T47D (cell line): ENCODE measurements at places on chromosomes 6 and 20.

- no peak for DNase-seq
These were observed 15.4 kb upstream of the TCF21 start for GRCh38 chr6:133873538-133873937.

DNA sequence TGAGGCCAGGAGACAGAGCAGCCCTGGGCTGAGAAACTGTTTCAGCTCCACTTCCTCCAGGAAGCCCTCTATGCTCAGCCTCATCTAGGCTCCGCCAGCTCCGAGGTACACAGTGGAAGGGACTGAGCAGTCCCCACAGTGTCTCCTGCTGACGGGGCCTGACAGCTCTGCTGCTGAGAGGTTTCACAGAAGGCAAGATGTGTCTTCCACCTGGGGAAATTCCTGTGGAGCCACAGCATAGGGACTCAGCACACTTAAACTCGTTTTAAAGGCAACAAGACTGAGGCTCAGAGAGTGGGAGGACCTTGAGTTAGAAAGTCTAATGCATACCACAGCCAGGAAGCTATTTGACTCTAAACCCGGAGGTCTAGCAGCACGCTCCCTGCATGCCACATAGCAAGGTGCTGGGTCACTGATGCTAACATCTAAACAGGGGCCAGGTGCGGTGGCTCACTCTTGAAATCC lies 6.8 kb downstream of the ADA start:
- DNase-seq = no peak

DNA sequence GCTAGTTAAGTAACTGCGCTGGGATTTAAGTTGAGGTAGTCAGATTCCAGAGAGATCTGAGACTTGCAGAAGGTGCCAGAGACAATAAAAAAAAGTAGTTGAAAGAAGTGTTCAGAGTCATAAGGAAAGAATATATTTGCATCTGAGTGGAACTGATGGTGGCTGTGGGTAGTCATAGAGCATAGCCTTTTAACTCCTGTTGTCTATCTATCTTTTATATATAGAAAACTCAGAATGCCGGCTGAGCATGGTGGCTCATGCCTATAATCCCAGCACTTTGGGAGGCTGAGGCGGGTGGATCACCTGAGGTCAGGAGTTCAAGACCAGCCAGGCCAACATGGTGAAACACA lies 62.0 kb downstream of the CARMIL1 start:
- no peak for DNase-seq

GRCh38 chr6:168247443-168248147 lies 72.0 kb downstream of the DACT2 start:
- DNase-seq = no peak

DNA sequence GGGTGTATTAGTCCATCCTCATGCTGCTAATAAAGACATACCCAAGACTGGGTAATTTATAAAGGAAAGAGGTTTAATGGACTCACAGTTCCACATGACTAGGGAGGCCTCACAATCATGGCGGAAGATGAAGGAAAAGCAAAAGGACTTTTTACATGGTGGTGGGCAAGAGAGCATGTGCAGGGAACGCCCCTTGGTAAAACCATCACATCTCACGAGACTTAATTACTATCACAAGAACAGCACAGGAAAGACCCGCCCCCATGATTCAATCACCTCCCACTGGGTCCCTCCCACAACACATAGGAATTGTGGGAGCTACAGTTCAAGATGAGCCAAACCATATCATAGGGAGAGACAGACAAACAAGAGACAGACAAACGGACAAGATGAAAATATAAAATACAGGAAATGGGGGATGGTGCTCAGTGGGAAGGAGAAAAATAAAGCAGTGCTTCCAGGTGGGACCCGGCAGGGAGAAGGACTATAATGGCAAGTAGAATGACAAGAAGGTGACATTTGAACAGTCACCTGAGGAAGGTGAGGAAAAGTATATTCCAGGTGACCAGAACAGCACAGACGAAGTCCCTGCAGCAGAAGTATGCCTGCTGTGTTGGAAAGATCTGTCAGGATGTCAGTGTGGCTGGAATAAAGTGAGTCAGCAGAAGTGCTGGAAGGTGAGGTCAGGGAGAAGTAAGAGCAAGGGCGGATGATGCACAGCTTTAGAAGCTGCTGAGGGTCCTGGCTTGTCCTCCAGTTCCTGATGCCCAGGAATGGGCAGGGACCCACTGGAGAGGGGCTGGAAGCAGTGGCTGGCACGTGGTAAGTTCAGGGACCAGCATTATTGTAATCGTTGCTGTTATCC lies 61.1 kb downstream of the SLC2A10 start:
- DNase-seq = no peak

- no peak for DNase-seq
These were observed 8.8 kb upstream of the FBXO30 start for GRCh38 chr6:145823328-145823944.

- DNase-seq = peak; percentile 78
These were observed 539.1 kb downstream of the TFAP2A start for GRCh38 chr6:9875605-9876353.

DNA sequence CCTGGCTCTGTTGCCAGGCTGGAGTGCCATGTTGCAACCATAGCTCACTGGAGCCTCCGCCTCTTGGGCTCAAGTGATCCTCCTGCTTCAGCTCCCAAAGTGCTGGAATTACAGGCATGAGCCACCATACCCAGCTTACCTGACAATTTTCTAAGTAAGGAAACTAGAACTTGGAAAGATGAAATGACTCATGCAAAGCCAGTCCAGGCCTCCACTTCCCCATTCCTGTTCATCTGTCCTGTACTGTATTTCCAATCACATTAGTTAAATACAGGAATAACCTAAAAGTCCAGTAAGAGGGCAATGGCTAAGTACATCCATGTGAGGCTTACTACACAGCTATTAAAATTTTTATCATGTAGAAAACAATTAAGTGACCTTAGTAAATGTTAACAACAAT lies 8.3 kb upstream of the ADGB start:
- DNase-seq = no peak

GRCh38 chr6:63527658-63528514 lies 44.4 kb upstream of the LOC128125822 start:
- DNase-seq = peak; percentile 61

GRCh38 chr6:115393821-115394220 lies 666.9 kb downstream of the FRK start:
- no peak for DNase-seq

DNA sequence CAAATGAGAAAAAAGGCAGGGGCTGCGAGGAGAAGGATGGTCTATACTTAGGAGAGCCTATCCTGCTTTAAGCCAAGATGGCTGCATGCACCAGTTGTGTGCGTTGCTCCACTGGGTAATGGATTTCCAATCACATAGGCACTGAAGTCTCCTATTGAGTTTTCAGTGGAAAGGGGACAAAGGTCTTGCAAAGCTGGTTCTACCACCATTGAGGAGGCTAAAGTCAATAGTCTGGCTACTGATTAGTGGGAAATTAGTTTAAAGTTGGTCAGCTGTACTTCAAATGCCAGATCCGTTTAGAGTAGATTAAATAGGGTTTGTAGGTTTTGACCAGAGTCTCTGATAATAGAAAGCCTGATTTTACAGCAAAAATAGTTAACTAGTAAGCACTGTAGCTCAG lies 104.9 kb downstream of the SESN1 start:
- no peak for DNase-seq

GRCh38 chr6:72720464-72720863 lies 98.6 kb downstream of the KCNQ5 start:
- DNase-seq = no peak

DNA sequence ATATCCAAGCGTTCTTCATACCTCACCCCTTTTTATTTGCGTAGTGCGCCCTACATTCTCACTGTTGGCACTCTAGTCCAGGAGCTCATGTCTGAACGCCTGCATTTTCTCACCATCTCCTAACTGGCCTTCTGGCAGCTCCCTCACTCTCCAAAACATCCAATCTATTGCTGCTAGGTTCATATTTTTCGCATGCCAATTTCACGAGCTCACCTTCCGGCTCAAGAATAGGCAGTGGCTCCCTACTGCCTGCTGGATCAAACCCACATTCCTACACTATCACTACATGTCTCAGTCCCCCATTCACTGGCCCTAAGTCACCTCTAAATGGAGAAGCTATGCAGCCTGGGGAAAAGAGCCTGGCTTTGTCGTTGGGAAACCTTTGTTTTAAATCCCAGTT lies 115.0 kb downstream of the IPCEF1 start:
- no peak for DNase-seq

DNA sequence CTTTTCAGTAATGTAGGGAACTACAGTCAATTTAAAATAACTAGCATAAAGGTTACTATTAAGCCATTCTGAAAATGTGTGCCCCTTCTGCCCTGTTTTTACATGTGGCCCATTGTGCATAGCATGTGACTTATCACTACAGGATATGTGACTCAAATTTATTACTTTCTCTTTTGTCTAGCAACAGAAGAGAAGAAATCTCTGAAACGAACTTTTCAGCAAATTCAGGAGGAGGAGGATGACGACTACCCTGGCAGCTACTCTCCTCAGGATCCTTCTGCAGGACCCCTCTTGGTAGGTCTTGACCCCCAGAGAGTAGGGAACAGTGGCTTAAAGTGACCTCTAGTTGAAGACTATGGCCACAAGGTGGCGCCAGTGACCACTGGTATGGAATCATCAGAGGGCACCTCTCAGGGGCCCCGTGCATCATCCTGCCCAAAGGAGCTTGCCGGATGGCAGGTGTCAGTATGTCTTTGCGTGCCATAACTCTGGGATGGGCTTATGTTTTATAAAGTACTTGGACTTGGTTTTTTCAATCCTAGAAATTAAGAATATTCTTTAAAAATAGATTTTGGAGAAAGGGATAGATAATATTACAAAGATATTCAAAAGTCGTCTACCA lies 23.9 kb downstream of the RPRD1B start:
- peak; percentile 63 for DNase-seq

- no peak for DNase-seq
These were observed 2.1 kb downstream of the B4GALT5 start for GRCh38 chr20:49711667-49711987.

DNA sequence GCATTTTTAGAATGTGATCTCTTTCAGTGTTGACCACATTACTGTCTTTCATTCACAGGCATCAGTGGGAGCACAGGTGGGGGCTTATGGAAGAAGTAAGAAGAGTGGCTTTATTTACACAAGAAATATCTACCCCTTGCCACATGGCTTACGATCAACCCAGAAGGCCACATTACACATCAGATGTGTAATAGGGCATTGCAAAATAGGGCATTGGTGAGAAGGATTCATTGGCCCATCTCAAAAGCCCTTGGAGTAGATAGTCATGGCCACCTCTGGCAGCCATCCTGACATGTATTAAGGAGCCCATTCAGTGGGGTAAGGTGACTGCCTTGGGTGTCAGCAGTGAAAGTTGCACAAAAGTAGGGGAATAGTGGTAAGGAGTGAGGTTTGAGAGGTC lies 97.5 kb downstream of the MAFB start:
- DNase-seq = no peak

DNA sequence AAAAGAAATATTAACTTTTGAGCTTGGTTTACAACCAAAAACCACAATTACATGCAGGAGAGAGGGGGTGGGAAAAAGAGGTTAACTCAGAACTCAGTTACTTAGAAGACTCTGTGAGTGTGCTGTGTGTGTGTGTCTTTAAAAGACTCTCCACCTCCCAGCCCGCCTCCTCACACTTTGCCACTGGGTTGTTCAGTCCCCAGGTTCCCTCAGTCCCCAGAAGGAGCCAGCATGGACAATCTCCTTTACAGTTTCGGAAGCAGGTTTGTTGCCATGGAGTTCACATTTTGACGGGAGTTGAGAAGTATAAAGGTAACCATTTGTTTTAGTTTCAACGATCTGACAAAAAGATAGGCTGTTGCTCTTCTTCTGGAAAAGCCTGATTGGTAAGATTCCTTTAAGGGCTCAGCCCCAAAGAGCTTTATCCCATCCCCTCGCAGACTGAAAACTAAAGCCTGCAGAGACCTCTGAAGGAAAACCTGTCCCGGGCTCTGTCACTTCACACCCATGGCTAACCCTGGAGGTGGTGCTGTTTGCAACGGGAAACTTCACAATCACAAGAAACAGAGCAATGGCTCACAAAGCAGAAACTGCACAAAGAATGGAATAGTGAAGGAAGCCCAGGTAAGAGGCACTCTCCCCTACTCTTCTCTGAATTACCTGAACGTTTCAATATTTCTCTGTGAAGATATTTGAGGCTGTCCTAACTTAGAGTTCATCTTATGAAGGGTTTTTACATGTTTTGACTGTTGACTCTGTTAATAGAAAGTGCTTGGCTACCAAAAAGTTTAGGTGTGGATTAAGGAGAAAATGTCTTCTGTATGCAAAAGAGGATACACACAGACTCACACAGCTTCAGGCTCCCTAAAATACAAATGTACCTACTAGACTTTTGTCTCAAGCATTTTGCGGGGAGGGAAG lies at the start of gene SPTLC3:
TSS of gene SPTLC3 (plus strand) at position 212 of the 921 bp plus-strand sequence. CDS start at position 508, 296 bp downstream.
- peak; percentile 90 for DNase-seq

GRCh38 chr6:28808383-28808782 lies 115.4 kb downstream of the TRIM27 start:
- no peak for DNase-seq

GRCh38 chr6:89792881-89793280 lies 26.7 kb downstream of the MDN1 start:
- peak; percentile 57 for DNase-seq

DNA sequence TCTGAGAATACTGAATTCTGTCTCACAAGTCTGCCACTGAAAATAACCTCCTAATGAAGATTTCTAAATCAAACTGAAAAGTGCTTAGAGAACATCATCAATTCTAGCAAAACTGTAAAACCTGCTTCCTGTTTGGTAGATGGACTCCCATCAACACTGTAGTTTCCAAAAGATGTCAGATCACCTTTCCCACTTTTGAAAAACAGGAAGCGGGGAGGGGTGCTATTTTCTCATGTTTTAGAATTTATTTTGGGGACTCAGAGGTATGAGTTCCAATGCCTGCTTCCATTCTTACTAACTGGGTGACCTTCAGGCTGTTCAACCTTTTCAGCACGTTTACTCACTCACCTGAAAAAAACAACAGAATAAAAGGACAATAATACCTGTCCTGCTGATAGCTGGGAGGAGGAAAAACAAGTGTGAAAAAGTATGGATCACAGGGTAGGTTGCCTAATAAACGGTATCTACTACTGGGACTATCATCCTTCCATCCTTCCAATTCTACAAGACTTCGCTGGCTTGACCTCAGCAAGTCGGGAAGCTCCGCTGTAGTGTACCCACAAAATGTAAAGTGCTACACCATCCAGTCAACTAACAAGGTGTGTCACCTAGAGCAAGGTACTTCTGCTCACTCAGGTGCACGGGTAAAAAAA lies 1.1 kb downstream of the ATP5F1E start:
- DNase-seq = no peak

- no peak for DNase-seq
These were observed 147.9 kb downstream of the VEGFA start for GRCh38 chr6:43917878-43918382.

- no peak for DNase-seq
These were observed 30.4 kb downstream of the ZC2HC1B start for GRCh38 chr6:143894655-143895054.

DNA sequence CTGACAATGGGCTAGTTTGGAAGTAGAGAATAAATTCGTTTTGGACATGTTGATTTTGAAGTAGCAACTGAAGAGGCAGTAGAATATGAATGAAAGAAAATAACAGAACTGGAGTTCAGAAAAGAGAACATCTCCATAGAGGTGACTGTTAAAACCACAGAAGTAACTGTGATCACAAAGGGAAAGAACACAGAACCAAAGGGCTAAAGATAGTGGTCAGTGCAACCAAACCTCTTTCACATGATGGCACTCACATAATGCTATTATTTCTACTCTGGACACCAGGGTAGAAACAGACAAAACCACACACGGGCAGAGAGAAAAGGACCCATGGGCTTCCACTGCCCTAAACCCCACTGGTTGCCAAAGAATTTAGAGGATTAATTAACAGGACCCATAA lies 58.5 kb downstream of the CDK19 start:
- DNase-seq = no peak

- no peak for DNase-seq
These were observed 27.4 kb downstream of the MGME1 start for GRCh38 chr20:17995967-17996819.

GRCh38 chr6:22247916-22248482 lies 48.8 kb downstream of the PRL start:
- DNase-seq = no peak
